Omental fat pad (tissue), 4 donors: ENCODE measurements at places on chromosomes 6 and 20. TPM values are rescaled to one million over a fixed set of nuclear protein-coding genes. Genes with fewer than 3 reads are reported as not detected.
A peak's percentile ranks its signal among the peaks of the same experiment; 100 is the strongest.

The RBM38 gene
- total RNA-seq: 10.8 TPM

The COL10A1 gene
- not detected for total RNA-seq

The C20orf141 gene
- not detected for total RNA-seq

The SLC22A3 gene
- 14.3 TPM for total RNA-seq

- DNase-seq: no peak
Measured at GRCh38 chr6:1872649-1873131, 263.0 kb downstream of the FOXC1 start.

DNA sequence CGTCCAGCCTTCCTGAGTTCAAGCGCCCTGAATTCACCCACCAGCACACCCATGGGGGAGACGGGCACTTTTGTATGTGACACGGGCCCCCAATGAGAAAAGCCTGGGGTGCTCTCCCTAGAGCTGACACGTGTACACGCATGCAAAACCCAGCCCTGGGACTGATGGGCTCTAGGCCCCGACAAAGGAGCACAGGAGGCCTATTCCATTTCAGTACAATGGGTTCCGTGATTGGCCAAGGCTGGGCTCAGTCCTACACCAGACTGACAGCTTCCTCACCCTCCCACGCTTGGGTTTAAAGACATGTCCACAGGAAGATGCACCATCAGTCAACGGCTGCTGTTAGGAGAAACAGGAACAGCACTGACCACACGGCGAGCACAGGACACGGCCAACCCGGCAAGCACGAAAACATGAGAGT lies 8.8 kb downstream of the ZBTB46 start:
- no peak for DNase-seq

DNA sequence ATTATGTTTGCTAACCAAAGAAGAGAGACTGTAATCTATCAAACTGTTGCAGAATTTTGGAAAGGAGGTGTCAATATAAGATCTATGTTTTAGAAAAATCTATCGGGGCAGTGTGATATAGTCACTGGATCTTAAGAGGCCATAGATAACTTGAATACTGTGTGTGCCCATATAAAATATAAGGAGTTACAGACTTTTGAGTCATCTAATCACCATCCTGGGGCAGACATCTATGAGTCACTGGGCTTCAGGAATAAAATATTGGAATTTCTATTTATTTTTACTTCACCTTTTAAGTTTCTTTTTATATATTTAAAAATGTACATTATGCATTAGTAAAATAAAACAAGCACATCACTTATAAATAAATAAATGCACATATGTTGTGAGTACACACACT lies 509.3 kb upstream of the MAN1A1 start:
- DNase-seq: no peak

The NKAPL gene
- 4.4 TPM for total RNA-seq

The PLG gene
- not detected for total RNA-seq

DNA sequence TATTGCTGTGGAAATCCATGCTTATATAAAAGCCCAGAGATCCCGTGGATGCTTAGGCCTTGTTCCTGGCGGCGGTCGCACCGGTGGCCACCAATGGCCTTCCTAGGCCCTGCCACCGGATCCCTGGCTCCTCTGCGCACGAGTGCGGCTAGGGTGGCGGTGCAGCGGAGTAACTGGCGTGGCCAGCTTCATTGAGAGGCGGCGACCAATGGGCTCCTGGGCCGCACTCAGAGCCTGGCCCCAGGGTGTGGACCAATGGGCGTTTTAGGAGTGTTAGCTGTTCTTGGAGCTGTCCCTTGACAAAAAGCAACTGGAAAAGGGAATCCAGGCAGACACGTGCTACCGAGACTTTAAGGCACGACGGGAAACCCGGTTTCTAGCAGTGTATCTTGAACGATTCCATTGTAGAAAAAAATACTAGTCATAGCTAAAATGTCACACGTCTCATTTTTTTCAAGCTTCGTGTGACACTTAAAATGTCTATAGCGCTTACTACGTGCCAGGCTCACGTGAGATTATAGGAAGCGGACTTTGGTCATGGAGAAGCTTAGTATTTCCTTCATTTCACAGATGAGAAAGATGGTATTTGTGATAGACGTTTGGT lies 1.7 kb downstream of the AMD1 start:
- peak; percentile 65 for DNase-seq

GRCh38 chr6:135229996-135230395 lies 48.9 kb downstream of the MYB start:
- DNase-seq: no peak

DNA sequence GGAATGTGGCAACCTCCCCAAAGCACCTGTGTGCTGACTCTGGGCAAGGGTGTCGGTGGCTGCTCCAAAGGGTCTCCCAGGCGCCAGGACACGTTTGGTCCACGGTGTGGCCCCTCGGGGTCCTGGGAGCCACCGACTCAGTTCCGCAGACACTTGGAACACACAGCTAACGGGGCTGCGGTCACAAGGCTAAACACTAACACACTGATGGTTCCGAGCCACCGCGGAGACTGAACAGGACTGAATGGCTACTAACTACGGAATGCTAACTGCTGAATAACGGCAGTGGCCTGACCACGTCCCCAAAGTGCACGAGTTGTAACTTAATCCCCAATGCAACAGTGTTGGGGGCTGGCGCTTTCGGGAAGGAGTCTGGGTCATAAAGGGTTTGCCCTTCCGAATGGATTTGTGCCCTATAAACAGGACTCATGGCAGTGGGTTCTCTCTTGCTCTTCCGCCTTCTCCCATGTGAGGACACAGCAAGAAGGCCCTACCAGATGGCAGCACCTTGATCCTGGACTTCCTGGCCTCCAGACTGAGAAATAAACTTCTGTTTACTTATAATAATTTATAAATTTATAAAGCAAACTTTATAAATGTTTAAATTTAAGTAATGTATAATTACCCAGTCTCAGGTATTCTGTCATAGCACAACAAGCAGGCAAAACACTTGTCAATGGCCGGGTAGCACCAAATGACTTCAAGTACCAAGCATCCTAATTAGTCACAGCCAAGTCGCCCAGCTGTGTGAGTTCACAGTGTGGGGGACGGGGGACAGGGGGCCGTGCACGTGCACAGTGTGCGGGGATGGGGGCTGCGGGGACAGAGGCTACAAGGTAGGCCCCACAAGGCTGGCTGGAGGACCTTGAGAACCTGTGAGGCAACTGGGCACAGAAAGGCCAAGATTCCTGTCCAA lies 2.3 kb upstream of the EEF1A2 start:
- no peak for DNase-seq

The RIMS1 gene
- 1.4 TPM for total RNA-seq

DNA sequence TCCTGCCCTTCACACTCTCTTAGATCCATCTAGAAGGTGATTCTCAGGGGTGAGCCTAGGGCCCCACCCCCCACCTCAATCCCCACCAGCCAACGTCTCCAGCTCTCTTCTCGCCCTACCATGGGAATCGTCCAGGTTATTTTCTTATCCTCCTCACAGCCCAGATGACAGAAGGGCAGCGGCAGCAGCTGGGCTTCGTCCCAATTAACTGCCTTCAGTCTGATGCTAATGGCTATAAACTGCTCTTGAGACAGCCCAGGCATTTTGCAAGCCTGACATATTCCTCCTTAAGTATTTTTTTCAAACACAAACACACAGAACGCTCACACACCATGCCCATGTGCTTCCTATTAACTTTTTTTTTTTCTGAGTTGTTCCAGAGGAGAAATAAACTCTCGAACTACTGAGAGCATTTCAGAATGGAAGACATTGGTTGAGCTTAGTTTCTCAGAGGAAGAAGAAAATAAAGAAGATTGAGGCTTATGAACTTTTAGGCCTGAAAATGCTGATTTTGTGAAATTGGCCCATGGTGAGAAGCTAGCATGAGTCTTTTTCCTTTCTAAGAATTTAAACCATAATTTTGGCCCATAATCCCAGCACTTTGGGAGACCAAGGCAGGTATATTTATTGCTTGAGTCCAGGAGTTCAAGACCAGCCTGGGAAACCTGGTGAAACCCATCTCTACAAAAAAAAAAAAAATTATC lies 124.6 kb downstream of the EYA2 start:
- DNase-seq: no peak

GRCh38 chr6:134956032-134956431 lies 6.1 kb upstream of the ALDH8A1 start:
- DNase-seq: no peak

DNA sequence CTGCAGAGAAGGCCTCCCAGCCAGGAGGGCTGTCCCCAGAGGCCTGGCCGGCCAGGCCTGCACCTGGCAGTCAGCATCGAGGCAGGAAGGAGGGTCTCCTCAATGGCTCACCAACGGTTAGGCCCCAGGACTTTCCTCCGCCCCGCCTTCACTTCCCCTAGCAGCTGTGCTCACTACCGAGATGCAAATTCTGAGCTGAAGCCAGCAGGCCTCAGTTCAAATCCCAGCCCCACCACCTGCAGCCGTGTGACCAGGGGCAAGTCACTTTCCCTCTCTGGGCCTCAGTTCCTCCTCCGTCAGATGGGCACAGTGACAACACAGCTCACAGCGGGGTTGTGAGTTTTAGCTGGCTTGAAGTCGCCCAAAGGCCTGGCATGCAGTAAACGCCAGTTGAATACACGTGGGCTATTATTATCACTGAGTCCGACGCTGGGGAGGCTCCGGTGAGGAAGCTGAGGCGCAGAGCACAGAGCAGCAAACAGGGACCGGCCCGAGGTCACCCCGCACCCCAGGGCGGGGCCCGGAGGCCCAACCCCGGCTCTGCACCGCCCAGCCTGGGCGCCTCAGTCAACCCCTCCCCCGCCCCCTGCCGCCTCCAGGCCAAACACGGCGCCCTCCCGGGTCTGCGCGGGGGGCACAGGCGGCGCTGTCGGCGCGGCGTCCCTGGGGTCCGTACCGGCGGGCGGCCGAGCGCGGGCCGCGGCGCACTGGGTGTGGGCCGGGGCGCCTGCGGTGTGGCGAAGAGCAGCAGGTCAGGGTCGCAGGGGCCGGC lies 671 bp downstream of the E2F1 start:
- no peak for DNase-seq

- no peak for DNase-seq
Measured at GRCh38 chr20:42957018-42957703, 232.5 kb downstream of the PTPRT start.

- no peak for DNase-seq
Measured at GRCh38 chr20:54566031-54566688, 90.8 kb downstream of the DOK5 start.

GRCh38 chr20:37323985-37324384 lies 22.0 kb upstream of the SRC start:
- DNase-seq: no peak

The SIM1 gene
- not detected for total RNA-seq

The PTCRA gene
- 0.72 TPM for total RNA-seq

The SIRPD gene
- not detected for total RNA-seq

DNA sequence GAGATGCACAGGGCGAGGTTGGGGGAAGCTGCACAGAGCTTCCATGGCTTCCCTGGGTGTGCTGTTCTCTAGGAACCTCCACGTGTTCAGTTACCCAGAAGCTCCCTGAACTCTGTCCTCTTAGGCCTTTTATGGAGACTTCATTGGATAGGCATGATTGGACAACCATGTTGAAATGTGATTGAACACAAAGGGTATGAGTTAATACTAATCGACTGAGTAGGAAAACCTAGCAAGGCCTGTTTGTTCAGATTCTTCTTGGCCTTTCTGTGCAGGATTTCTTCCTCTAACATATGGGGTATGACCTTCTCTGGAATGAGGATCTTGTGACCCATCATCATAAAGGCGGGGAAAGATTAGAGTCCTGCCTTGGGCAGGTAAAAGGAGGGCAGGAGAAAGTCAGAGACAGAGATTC lies 70.7 kb upstream of the SMIM29 start:
- DNase-seq: no peak

DNA sequence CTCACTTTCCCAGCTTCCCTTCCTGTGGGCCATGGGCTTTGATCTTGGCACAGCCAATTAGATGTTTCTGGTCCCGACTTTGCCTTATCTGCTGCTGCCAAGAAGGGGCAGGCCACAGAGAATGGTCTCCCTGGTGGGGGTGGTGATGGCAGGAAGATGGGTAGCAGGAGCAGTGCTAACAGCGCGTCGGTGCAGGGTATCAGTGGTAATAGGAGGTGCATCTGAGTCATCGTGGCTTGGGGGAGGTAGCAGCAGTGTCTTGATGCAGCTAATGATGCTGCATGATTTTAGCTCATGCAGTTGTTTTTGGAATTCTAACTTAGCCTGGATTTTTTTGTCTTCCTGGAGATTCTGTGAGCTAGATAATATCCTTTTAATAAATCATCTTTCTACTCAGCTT lies 18.9 kb upstream of the MAS1 start:
- no peak for DNase-seq

DNA sequence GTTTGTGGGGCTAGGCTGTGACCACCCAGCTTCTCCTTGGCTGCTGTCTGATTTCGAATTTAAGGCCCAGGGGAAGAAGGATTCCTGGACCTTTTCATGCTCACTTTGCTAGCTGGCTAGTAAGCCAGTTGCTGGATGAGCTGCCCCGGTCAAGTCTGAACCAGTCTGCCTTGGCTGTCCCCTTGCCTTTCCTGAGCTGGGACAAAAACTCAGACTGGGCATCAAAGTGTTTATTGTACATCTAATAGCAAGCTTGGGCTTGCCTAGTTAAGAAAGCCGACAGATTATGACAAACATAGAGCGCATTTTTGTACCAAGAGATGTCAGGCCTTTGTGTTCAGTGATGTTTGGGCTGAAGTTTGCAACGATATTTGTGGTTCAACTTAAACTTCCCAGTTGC lies 750 bp upstream of the PAK5 start:
- DNase-seq: no peak

GRCh38 chr20:12317433-12317832 lies 399.7 kb downstream of the BTBD3 start:
- no peak for DNase-seq

The ZBTB12 gene
- total RNA-seq: 1.5 TPM

The CLPSL1 gene
- total RNA-seq: not detected

GRCh38 chr6:146965110-146965689 lies 239.0 kb upstream of the STXBP5 start:
- DNase-seq: no peak

The TNF gene
- 0.96 TPM for total RNA-seq

The SUMO4 gene
- total RNA-seq: 5.3 TPM

DNA sequence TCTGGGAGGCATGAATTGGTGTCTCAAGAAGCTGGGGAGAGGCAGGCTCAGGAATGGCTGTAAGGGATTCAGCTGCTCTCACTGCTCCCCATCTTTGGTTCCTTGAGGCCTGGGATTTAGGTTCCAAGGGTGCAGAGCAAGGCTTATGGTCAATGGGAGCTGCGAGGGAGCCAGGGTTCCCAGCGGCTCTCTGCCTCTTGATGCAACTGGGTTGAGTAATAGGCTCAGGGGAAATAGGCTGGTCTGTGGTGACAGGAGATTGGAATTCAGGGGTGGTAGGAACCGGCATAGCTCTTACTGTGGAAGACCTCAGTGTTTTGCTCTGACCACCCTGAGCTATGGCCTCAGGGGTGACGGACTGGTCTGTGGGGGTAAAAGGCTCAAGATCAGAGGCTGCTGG lies 13.0 kb upstream of the NRM start:
- no peak for DNase-seq

The GCLC gene
- 50.7 TPM for total RNA-seq
